ENCODE measurements at places on chromosomes 2 and 18.

DNA sequence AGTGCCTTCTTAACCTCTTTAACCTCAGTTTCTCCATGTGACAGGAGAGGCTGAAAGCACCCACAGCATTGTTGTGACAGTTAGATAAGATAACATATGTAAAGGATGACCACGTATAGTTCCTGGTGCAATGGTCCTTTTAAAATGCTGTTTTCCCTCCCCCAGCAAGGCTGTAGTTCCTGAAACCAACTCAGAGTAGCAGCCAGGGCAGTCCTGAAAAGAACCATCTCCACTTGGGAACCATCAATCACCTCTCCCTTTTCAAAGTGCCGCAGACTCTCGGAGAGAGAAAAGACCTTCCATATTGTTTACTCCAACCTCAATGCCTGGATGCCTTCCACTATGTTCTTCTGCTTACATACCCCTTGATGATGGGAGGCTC lies 158.8 kb downstream of the DDX1 start:
- no peak for DNase-seq

DNA sequence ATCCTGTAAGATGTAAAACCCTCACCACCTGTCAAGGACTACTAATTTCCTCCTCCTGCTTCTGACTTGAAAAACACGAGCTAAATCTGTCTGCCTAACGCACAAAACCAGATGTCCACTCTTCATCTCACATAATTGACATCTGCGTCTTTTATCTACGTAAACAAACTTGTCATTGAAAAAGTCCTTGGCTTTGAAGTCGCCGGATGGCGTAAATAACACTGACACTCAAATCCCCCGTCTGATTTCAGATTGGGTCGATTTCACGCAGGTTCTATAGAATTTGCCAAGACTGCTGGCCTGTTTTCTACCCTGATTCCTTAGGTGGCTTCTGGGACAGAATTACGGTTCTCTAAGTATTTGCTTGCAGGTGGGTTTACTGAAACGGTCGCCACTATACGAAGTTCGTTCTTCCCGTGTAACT lies 539 bp upstream of the MOB4 start:
- no peak for DNase-seq

- DNase-seq, result no peak
Measured at GRCh38 chr2:174765576-174765975, 1.3 kb upstream of the CHRNA1 start.

DNA sequence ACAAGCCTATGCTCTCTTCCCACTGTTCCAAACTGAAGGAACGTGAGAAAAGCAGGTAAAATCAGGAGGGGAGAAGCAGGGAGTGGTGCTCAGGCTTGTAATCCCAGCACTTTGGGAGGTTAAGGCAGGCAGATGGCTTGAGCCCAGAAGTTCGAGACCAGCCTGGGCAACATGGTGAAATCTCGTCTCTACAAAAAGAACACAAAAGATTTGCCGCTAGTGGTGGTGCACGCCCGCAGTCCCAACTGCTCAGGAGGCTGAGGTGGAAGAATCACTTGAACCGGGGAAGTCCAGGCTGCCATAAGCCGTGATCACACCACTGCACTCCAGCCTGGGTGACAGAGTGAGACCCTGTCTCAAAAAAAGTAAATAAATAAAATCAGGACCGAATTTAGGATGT lies 1.3 kb upstream of the TMSB10 start:
- no peak for DNase-seq

DNA sequence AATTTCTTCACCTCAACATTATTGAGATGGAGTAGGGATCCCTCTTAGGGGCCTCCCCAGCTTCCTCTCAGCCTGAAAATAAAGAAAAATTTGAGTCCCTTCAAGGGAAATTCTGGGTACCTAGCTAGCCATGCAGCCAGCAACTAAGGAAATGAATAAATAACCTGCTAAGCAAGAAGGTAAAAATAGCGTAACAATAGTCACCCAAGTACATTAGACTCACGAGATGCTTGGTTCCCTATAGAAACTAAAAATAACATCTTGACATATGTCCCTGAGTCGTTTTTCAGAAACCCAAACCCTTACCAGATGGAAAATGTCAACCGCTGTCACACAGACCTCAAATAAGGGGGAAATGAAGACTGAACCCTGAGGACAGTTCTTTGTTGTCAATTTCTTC lies 51.9 kb downstream of the CACNB4 start:
- no peak for DNase-seq

- no peak for DNase-seq
Measured at GRCh38 chr2:237022533-237022932, 63.2 kb upstream of the COPS8 start.
